ENCODE measurements at places on chromosomes 5 and 9.

GRCh38 chr5:15746833-15747232, 246.9 kb downstream of the FBXL7 start:
- no peak for DNase-seq

GRCh38 chr9:113781896-113782295, 94.2 kb upstream of the ZNF618 start:
- DNase-seq = no peak

DNA sequence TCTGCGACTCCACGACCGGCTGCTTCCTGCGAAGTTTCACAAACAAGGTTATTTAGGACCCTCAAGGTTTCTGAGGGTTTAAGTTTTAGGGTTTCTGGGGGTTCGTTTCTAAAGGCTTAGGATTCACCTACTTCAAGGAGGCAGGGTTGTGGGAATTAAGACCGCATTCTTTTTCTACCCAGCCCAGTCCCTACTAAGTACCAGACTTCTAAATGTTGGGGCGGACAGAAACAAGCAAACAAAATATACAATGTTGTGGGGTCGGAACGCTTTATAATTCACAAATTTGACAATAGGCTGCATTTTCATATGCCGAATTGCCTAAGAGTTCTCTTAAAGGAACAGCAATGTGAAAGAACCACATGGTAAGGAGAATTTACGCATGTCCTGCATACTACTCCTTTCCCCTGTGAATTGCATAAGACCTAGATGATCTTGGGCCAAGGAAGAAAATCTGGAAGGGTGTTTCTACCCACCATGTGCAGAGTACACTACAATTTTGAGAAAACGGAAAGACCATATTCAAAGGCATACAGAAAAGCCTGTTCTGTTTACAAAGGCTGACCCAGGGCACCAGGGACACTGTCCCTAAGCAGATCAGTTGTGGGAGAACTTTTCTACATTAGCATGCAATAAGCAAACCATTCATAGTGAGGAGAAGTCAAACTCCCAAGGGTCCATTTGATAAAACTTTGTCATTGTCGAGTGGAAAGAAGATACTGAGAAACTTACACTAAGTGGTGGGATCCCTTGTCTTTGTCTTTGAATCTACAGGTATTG, 457.3 kb downstream of the RAB3C start:
- no peak for DNase-seq

- no peak for DNase-seq
Observed at GRCh38 chr5:38853753-38854470, 8.1 kb downstream of the OSMR start.

DNA sequence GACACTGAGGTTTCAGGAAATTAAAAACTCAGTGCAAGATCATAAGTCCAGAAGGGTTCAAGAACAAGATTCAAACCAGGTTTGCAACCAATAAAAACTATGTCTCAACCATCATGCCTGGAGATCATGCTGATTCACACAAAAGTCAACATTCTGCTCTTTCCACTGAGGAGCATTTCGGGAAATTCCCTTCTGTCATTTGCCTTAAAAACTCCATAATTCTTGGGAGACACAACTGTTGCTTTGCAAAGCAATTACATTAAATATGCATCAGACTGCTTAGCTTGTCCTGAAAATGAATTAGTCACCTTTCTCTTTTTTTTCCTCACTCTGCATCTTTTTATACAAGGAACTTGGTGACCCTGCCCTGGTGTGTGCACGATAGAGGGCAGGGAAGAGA, 275.9 kb upstream of the ZNF462 start:
- DNase-seq = no peak

GRCh38 chr5:133781436-133782225, 169.3 kb upstream of the FSTL4 start:
- no peak for DNase-seq

DNA sequence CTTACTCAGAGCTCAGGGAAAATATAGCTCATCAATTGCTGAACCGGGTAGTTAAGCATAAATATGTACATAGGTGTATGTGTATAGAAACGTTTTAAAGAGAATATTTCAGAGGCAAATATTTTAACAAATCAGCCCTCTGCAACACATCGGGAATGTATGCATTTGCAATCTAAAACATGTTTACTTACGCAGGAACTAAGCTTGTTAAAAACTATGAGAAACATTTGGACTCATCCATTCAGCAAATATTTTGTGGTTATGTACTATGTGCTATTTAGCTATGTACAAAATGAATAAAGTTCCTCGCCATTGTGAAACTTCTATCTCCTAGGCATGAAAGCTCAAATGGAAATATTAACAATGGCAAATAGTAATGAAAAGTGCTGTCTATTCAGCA, 469.9 kb downstream of the ARHGEF28 start:
- no peak for DNase-seq

- no peak for DNase-seq
Observed at GRCh38 chr5:82129723-82130285, 148.3 kb downstream of the RPS23 start.

DNA sequence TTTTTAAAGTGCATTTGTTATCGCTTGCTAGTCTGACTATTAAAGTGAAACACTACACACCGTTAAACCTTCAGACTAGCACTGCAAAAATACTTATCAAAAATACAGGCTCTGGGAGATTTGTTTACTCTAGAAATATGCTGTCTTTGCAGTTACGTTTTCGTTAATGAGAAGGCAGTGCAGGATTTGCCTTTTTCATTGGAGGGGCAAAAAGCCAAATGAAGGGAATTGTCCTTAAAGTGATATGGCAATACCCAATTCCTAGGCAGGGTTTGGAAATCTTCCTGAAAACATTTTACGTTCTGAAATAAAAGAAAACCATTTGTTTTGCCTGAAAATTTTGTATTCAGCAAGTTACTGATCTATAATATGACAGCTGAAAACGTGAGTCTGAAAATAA, 1800.2 kb downstream of the MAT2B start:
- DNase-seq = no peak

DNA sequence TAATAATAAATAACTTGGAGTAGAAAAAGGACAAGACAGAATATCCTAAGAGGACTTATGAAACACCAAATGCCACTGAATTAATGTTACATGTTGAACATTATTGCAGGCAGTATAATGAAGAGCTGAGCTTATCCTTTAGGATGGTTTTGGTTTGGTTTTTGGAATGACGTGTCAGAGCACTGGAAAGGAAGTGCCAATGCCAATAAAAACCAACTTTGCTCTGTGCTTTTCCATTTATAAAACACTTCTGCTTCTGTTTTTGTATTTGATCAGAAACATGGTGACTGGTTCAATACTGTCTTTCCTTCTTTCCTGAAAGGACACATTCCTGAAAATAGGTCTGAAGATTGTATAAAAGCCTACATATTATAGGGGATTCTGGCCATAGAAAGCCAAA, 4.2 kb downstream of the MEGF10 start:
- DNase-seq = no peak
